ENCODE measurements at places on chromosomes 1 and 21.
A peak's percentile ranks its signal among the peaks of the same experiment; 100 is the strongest.

GRCh38 chr1:191530928-191531327 lies 627.3 kb upstream of the RGS18 start:
- no peak for DNase-seq

GRCh38 chr1:176880955-176881595 lies 283.4 kb downstream of the ASTN1 start:
- peak; percentile 69 for DNase-seq

DNA sequence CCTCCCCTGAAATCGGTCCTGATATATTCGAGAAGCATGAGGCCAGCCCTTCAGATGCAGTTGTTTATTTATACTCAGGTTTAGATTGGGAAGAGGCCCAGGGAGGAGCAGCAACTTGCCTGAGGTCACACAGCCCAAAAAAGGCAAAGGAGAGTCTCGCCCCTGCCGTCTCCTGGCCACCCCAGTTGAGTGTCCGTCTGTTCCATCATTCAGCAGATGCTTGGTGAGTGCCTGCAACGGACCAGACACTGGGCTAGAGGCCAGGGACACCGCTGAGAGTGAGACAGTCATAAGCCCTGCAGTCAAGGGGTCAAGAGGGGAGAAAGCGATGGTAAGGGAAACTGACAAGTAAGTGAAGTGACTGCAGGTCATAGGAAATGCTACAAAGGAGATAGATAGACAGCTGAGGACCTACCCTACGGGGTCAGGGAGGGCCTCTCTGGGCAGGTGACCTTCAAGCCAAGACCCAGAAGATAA lies 15.4 kb upstream of the SELENON start:
- DNase-seq = no peak

- no peak for DNase-seq
These were observed 1.4 kb upstream of the KRTAP10-2 start for GRCh38 chr21:44552681-44553080.

GRCh38 chr1:77643456-77643855 lies 39.0 kb downstream of the ZZZ3 start:
- no peak for DNase-seq

GRCh38 chr1:13828454-13829151 lies 128.6 kb downstream of the PRDM2 start:
- no peak for DNase-seq

- no peak for DNase-seq
These were observed 87.8 kb downstream of the LYPLAL1 start for GRCh38 chr1:219261454-219261853.

- DNase-seq = no peak
These were observed 3.8 kb downstream of the CCN1 start for GRCh38 chr1:85584264-85584781.

GRCh38 chr1:151237678-151238466 lies 16.7 kb upstream of the PSMD4 start:
- DNase-seq = no peak

DNA sequence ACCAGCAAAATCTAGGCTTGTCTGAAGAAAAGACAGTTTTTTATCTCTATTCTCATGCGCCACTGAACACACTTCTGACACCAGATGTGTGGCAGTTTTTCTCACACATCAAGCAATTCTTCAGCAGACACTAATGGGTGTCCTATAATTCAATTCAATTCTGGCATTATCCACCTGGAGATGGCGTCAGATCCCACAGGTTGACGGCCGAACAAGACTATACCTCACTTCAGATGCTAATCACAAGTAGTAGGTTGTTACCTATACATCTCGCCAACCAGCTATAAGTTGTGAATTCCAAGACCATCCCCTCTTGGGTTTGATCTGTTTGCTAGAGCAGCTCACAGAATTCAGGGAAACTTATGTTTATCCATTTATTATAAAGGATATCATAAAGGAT lies 89.9 kb upstream of the ARTN start:
- no peak for DNase-seq

- no peak for DNase-seq
These were observed 4.9 kb downstream of the CACHD1 start for GRCh38 chr1:64474665-64475439.

- no peak for DNase-seq
These were observed 50.7 kb downstream of the ADSS2 start for GRCh38 chr1:244400974-244401373.

- DNase-seq = peak; percentile 13
These were observed 229.3 kb upstream of the PTBP2 start for GRCh38 chr1:96492236-96492635.

GRCh38 chr1:227424159-227424680 lies 105.9 kb upstream of the CDC42BPA start:
- DNase-seq = no peak

DNA sequence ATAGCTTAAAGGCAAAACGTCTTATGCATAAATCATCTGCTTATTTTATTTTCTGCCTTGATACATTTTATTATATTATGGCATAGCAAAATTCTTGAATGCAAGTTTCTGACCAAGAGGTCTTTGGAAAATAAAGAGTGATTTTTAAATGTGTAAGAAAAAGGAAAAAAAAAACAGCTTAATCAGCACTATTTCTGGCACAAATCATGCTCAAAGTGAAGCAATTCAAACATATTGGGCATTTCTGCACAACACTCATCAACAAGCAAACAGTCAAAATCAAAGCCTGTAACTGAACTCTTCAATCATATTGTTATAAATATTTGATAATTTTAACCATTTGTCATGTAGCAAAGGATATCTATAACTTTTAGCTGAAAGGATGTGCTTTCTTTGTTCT lies 250.9 kb downstream of the PTPRC start:
- DNase-seq = no peak

- DNase-seq = no peak
These were observed 1.9 kb downstream of the CASQ1 start for GRCh38 chr1:160192234-160192633.

DNA sequence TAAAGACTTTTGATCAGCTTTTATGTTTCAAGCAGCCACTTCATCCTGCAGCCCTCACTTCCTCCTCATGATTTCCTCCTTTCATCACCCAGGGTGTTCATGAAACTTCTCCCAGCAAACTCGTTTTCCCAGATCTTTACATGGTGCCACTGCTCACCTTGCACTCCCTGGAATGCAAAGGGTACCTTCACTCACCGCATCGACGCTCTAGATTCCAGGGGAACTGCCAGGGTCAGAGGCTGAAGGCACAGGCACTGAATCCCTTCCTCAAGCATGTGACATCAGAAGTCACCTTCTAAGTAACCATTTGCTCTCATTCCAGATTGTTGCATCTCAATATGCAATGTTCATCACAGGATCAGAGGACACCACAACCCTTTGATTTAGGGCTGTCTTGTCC lies 82.8 kb downstream of the PRKAB2 start:
- no peak for DNase-seq

- DNase-seq = no peak
These were observed 3.5 kb downstream of the TIE1 start for GRCh38 chr1:43304314-43304681.

GRCh38 chr1:4028139-4028501 lies 128.0 kb upstream of the C1orf174 start:
- no peak for DNase-seq

- DNase-seq = no peak
These were observed 44.2 kb upstream of the METTL18 start for GRCh38 chr1:169838942-169839341.

All from SHP77 (cell line).